Foreskin keratinocyte (primary cell): ENCODE measurements at places on chromosomes 2 and 18. TPM values are rescaled to one million over a fixed set of nuclear protein-coding genes. Genes with fewer than 3 reads are reported as not detected.

GRCh38 chr2:57429831-57430230 lies 616.8 kb upstream of the VRK2 start:
- DNase-seq = no peak

- DNase-seq = no peak
These were observed 330.4 kb upstream of the FAM98A start for GRCh38 chr2:33929467-33929866.

DNA sequence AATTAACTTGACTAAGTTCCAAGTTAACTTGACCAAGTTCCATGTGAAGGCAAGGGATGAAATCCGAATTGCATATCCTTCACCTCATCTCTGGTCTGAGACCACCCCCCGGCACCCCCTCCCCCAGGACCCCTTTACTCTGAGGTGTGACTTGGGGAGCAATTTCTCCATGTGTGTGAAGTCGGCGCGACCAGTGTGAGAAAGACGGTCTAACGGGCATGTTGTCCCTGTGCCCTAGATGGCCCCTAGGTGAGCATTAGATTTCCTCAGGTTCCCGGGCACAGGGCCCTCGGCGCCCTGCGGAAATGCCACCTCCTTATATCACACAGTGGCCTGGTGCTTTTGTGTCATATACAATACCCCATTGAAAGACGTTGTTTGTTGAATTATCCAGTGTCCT lies 137.1 kb downstream of the CTIF start:
- no peak for DNase-seq

DNA sequence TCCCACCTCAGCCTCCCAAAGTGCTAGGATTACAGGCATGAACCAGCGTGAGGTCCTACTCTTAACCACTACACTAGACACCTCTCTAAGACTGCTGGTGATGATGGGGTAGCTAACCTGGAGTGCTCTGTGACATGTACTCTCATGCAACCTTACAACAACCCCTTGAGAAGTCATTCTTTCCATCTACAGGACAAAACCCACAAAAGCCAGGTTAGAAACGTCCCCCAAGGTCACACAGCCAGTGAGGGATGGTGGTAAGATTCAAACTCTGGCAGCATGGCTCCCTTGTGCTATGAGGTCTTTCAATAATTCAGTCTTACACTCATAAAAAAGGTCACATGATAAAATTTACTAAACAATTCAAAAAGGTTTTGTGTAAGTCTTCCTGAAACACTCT lies 94.8 kb upstream of the SERTAD2 start:
- no peak for DNase-seq

- no peak for DNase-seq
These were observed 21.4 kb downstream of the SFXN5 start for GRCh38 chr2:73050121-73050545.

DNA sequence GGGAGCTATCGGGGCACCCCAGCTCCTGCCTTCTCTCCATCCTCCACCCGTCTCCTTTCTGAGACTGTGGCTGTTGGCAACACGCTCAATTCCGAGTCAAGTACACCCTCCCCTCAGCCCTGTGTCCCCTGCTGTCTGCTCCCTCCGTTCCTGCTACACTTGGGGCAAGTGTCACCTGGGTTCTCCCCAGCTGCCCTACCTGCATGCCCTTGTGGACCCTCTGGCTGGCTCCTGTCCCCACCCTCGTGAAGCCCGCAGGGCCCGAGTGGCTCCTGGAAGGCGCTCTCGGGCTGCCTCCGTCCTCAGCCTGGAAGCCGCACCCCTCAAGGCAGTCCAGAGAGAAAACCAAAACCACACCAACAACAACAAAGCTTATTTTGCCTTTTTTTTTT lies 33.9 kb downstream of the PDIA6 start:
- DNase-seq = no peak

DNA sequence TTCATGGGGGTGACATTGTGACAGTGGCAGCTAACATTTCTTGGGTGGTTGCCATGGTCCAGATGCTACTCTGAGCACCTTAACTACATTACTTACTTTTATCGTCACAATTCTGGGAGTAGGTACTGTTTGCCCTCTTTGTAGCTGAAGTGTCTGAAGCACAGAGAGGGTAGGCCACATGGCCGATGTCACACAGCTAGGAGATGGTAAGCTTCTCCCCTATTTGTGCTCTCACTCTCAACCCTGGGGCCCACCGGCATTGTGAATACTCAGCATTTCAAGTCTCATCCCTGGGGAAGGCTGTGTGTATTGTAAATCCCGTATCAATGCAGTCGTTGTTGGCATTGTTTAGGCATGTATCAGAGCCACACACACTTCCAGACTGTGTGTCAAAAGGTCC lies 136.6 kb downstream of the ACOXL start:
- DNase-seq = no peak

DNA sequence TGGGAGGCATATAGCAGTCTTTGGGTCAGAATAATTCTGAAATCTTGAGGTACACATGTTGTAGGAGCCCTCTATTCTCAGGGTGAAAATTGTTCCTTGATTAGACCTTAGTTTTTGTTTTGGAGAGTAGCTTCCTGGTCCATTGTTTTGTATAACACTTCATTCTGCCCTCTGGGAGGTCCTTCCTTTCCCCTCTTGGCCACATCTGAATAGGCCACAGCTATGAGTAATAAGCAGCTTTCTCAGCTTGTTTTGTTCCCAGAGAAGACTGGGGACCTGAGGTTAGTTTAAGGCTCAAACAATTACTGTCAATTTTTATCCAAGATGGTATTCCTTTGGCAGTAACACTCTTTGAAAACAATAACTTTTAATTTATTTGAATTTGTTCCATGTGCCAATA lies 72.6 kb upstream of the NOL4 start:
- DNase-seq = no peak

DNA sequence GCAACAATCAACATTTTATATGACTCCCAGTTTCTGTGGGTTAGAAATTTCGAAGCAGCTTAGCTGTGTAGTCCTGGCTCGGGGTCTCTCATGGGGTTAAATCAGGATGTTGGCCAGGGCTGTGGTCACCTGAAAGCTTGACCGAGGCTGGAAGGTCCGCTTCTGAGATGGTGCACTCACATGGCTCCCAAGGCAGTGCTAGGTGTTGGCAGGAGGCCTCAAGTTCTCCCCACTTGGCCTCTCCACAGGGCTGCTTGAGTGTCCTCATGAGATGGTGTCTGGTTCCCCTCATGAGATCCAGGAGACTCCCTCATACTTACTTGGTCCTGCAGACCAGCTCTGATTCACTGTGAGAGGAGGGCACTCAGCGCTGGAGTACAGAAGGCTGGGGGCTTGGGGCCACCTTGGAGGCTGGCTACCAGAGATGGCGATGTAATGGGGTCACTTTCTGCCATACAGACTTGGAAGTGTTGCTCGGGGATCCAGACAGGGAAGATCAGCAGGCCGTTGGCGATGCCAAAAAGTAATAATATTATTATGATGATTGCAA lies 98.8 kb downstream of the INHBB start:
- DNase-seq = no peak

GRCh38 chr2:113129519-113130078 lies 2.2 kb downstream of the IL1RN start:
- no peak for DNase-seq

GRCh38 chr2:199659207-199659606 lies 191.8 kb downstream of the FTCDNL1 start:
- DNase-seq = no peak

GRCh38 chr2:200219309-200220113 lies 87.0 kb upstream of the SPATS2L start:
- no peak for DNase-seq

DNA sequence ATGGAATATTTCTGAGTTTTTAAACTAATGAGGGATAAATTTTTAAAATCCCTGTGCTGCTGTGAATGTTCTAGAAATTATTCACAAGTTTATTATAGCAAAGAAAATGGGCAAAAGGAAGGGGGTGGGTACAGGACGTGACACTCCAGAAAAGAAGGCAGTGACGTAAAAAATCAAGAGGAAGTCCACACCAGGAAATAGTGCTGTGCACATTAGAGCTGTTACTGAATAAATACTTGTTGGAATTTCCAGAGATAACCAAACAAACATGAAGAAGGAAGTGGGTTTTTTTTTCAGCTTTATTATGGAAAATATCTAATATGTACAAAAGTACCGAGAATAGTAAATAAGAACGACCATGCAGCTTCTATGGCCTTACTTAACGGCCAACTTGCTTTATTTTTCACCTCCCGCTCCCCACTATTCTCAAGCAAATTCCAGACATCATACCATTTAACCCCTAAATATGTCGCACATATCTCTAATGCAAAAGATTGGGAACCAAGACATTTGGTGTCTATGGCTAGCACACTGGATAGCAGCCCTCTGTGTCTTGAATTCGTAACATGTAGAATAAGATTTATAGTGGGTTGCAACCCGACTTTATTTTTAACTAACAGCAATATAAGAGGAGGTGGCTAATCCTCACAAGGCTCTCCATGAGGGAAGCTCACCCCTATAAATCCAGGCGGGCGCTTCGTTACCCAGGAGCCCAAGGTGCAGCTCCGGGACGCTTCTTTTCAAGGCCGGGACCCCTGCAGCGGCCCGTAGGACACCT lies 580 bp upstream of the NDUFV2 start:
- no peak for DNase-seq

- DNase-seq = no peak
These were observed 221.5 kb downstream of the EPHA4 start for GRCh38 chr2:221350616-221351015.

DNA sequence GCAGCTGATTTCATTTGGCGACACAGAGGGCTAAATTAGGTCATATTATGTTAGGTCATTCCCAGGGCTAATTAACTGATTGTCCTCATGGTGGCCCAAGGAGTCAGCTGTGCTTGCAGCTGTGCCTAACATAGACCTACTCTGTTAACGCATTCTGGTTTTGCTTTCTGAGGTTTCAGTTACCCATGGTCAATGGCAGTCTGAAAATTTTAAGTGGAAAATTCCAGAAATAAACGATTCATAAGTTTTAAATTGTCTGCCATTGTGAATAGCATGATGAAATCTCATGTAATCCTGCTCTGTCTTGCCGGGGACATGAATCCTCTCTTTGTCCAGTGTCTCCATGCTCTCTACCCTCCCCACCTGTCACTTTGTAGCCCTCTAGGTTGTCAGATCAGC lies 168.7 kb downstream of the KCNS3 start:
- DNase-seq = no peak

DNA sequence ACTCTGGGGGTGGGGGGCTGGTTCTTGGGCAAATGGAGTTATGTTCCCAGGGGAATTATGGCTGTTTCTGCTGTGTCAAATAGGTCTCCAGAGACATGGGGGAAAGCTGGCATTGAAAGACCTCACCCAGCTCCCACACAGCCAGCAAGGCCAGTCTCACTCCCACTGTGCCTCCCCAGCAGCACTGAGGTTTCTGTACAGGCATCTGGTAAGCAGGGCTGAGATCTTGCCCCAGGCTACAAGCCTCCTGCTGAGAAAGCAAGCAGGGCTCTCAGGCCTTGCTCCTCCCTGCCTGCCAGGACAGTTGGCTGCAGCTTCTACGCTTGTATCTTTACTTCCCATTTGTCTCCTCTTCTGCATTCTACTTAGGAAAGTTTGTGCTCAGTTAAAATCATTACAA lies 50.5 kb upstream of the FHOD3 start:
- peak; percentile 11 for DNase-seq

DNA sequence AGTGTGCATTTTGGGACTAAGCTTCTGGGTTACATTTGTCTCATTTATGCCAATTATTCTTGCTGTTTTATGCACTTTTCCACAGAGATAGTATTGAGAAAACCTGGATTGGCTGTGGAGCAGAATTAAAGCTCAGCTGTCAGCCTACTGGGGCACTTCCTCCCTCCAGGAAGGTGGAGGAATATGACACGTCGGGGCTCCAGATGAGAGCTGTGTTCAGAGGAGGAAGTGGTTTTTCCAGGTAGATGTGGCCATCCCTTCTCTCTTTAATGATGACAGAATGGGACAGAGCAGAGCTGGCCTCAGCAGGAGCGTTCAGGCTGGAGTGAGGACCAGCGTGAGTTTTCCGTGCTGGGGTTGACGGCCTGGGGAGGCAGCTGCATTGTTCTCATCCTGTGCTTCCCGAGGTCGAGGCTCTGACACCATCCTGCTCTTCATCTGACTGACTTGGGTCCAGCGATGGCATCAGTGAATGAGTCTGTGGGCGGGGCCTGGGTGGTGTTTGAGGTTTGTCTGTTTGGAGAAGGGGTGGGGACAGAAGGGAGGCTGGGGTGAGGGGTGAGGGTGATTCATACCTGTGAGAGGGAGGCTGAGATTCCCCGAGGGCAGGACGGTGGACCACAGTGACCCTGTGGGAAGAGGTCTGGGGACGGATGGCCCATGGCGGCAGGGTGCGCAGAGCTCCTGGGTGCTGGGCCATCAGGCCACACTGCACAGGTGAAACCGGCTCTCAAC lies 207.0 kb downstream of the LDLRAD4 start:
- DNase-seq = no peak

- no peak for DNase-seq
These were observed 1624.9 kb upstream of the CELF4 start for GRCh38 chr18:39190508-39190907.

GRCh38 chr2:126850940-126851339 lies 47.8 kb upstream of the TEX51 start:
- DNase-seq = no peak

DNA sequence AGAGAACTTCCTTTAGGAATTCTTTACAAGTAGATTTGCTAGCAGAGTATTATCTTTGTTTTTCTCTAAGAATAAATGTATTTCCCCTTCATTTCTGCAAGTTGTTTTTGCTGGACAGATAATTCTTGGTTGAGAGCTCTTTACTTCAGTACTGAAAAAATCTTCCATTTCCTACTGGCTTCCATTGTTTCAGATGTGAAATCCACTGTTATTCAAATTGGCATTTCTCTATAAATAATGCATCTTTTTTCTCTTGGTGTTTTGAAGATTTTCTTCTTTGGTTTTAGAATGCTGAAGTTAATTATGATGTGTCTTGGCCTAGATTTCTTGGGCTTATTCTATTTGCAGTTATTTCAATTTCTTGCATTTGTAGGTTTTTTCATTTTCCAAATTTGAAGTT lies 270.0 kb upstream of the GYPC start:
- no peak for DNase-seq

DNA sequence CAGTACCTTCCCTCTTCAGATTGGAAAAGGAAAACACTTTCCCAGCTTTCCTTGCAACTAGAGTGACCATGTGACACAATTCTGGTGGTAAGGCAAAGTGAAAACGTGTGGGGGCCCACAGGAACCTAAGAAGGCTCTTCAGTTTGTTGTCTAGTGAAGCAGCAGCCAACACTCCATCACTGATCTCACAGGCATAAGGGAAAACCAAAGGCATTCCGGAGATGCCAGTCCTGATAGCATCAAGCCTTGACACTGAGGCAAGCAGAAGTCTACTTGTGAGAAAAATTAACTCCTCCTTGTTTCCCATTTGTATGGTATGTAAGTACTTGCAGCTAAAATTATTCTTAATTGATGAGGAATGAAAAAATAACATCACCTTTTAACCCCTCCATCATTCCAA lies 88.3 kb downstream of the ETAA1 start:
- DNase-seq = no peak

GRCh38 chr2:172582656-172583055 lies 26.8 kb downstream of the PDK1 start:
- DNase-seq = no peak

TLX2 gene
- 0.10 TPM in 1 of 2 replicates, not detected in the other for total RNA-seq

FAP gene
- total RNA-seq = 1.2 and 3.0 TPM in 2 replicates

TDRD15 gene
- not detected in 2 replicates for total RNA-seq

MROH2A gene
- 0.11 and 0.31 TPM in 2 replicates for total RNA-seq

SERPINB10 gene
- 0.07 and 2.3 TPM in 2 replicates for total RNA-seq

TRIB2 gene
- 5.0 and 5.9 TPM in 2 replicates for total RNA-seq

LIMS2 gene
- total RNA-seq = 0.17 and 0.18 TPM in 2 replicates

CCDC74B gene
- total RNA-seq = 4.9 and 9.7 TPM in 2 replicates

GATA6 gene
- 0.03 and 0.07 TPM in 2 replicates for total RNA-seq

C2orf81 gene
- 1.5 and 3.5 TPM in 2 replicates for total RNA-seq

KCNG3 gene
- not detected in 2 replicates for total RNA-seq

MDH1B gene
- total RNA-seq = 0.48 and 0.56 TPM in 2 replicates

MBD1 gene
- 78.5 and 86.2 TPM in 2 replicates for total RNA-seq

DSG1 gene
- total RNA-seq = 0.32 and 0.37 TPM in 2 replicates

UBR3 gene
- total RNA-seq = 13.2 and 15.3 TPM in 2 replicates

UNC80 gene
- total RNA-seq = under 0.01 and 0.07 TPM in 2 replicates

GALNT13 gene
- not detected in 2 replicates for total RNA-seq
